ENCODE measurements at places on chromosomes 6 and 20. TPM values are rescaled to one million over a fixed set of nuclear protein-coding genes. Genes with fewer than 3 reads are reported as not detected.
A peak's percentile ranks its signal among the peaks of the same experiment; 100 is the strongest.

- DNase-seq = no peak
These were observed 87.9 kb downstream of the KIF13A start for GRCh38 chr6:17899491-17899890.

GRCh38 chr20:11849270-11849915 lies 68.3 kb upstream of the BTBD3 start:
- no peak for DNase-seq

DNA sequence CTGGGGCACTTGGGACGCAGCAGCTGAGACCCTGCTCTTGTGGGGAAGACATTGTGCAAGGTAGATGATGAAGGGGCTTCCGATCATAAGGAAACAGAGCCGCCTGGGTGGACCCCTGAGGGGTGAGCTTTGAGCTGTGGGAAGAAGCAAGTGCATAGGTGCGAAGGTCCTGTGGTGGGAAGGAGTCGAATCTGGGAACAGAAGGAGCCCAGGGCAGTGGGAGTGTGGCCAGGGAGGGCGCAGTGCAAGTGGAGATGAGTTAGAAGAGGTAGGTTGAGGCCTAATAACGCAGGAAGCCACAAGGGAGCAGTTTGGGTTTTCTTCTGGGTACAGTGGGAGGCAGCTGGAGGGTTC lies 10.3 kb downstream of the RBM38 start:
- peak; percentile 17 for DNase-seq

GRCh38 chr6:31952140-31952805 lies 6.4 kb downstream of the CFB start:
- DNase-seq = no peak

The LINC00237 gene
- not detected for total RNA-seq

Data from CD8-positive, alpha-beta memory T cell (primary cell).